RWPE1 (cell line): ENCODE measurements at places on chromosomes 13 and 19.

GRCh38 chr13:23146811-23147625, 33.8 kb upstream of the SGCG start:
- no peak for DNase-seq

DNA sequence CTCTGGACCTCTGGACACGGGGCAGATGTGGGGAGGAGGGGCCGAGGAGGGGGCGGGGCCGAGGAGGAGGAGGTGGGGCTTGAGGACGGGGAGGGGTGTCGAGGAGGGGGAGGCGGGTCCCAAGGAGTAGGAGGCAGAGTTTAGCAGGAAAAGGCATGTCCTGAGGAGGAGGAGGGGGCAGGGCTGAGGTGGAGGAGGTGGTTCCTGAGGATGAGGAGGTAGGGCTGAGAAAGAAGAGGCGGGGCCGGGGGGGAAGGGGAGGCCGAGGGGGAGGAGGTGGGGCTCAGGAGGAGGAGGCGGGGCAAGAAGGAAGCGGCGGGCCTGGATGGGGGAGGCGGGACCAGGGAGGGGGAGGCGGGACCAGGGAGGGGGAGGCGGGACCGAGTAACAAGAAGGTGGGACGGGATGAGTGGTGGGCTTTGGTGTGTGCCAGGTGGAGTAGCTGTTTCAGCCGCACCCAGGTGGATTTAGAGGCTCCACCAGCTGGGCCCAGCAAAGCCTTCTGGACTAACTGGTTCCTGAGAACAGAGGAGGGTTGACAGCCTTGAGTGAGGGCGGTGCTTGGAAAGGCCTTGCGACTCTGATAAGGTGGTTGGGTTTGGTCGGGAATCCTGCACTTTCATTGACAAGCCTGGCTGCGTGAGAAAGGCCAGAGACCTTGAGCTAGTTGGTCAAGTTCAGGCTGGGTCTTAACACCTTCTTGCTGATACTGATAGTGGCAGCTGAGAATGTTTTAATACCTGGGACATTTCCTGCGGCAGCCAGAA, 7.7 kb downstream of the TECR start:
- DNase-seq, result peak; percentile 94

GRCh38 chr13:41668130-41668757, 210.9 kb downstream of the RGCC start:
- DNase-seq, result peak; percentile 65

DNA sequence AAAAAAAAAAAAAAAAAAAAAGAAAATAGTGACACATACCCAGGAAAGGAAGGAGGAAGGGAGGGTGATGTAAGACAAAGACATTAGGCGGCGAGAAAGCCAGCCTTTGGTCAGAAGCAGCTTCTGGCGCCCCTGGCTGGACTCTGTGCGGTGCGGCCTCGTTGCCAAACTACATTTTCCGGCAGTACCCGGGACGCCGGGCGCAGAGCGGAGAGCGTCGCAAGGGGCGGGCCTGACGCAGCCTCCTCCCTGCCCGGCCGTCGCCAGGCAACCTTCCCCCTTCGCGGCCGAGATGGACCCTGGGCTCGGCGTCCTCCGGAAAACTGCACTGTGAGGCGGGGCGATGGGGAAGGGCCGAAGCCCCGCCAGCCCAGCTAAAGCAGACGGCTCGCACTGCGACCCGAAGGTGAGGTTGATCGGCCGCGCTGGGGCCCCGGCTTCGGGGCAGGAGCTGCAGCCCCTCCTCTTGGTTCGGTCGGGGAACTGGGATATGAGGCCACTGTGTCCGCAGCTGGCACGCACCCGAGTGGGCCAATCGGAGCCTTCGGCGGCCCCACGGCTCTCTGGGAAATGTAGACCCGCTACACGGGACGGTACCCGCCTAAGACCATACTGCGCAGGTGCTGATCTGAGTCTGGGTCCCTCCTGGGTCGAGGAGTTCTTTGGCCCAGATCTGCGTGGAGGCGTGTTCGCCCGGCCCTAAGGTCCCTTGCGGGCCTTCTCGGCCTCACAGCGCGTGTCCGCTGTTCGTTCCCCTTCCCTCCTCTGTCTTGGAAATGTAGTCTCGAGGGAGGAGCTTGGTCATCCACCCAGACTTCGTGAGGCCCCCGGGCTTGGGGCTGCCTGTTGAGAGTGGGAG, 2.3 kb upstream of the MZF1 start:
- peak; percentile 83 for DNase-seq

DNA sequence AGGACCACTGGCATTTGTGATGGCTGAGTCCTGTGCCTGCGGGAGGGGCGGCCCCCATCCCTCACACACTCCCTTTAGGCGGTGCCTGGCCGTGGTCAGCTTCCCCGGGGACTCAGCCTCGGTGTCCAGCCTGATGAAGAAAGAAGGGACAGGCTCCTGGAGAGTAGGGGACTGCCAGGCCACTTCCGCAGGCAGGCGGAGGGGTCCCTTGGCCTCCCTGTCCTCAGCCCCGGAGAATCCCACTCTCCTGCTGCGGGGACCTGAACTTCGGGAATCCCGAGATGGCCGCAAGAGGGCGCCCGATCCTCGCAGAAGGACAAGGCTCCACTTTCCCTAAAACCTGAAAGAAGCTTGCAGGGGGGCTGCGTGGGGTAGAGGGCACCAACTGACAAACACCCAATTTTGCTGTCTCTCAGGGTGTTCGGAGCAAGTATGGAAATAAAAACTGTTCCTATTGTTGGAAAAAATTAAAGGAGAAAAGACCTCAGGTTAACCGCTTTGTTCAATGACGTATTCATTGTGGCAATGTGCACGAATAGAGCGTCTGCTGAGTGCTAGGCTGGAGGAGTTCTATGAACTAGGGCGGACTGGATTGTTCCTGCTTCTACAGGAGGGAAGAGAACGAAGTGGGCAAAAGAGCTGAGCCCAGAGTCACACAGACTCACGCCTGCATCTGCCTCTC, 297.3 kb downstream of the ZNF536 start:
- peak; percentile 38 for DNase-seq

DNA sequence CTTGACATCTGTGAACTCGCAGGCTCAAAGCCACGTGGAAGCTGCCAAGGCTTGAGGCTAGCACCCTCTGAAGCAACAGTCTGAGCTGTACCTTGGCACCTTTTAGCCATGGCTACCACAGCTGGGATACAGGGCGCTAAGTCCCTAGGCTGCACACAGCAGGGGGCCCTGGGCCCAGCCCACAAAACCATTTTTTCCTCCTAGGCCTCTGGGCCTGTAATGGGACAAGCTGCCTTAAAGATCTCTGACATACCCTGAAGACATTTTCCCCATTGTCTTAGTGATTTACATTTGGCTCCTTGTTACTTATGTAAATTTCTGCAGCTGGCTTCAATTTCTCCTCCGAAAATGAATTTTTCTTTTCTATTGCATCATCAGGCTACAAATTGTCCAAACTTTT, 455.9 kb downstream of the TDRD3 start:
- DNase-seq, result no peak

DNA sequence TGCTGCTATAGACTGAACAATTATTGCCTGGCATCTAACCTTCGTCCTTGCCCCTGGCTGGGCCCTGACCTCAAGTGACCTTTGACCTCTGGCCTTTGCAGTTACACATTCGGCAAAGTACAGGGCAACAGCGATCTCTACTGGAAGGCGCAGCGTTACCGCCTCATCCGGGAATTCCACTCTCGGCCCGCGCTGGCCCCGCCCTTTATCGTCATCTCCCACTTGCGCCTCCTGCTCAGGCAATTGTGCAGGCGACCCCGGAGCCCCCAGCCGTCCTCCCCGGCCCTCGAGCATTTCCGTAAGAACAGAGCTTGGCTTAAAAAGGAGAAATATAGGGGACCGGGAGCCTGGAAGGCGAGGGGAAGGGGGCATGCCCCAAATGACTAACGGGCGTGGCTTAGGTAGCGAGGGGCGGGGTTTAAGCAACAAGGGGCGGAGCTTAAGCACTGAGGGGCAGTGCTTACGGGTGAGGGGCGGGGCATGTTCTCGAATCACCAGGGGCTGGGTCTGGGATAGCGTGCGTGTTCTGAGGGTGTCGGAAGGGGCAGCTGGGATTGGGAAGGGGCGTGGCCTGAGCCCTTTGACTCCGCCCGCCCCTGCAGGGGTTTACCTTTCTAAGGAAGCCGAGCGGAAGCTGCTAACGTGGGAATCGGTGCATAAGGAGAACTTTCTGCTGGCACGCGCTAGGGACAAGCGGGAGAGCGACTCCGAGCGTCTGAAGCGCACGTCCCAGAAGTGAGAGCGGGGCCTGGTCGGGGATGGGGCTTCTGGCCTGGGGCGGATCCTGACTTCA, 52.7 kb downstream of the TRPM4 start:
- DNase-seq, result peak; percentile 29

DNA sequence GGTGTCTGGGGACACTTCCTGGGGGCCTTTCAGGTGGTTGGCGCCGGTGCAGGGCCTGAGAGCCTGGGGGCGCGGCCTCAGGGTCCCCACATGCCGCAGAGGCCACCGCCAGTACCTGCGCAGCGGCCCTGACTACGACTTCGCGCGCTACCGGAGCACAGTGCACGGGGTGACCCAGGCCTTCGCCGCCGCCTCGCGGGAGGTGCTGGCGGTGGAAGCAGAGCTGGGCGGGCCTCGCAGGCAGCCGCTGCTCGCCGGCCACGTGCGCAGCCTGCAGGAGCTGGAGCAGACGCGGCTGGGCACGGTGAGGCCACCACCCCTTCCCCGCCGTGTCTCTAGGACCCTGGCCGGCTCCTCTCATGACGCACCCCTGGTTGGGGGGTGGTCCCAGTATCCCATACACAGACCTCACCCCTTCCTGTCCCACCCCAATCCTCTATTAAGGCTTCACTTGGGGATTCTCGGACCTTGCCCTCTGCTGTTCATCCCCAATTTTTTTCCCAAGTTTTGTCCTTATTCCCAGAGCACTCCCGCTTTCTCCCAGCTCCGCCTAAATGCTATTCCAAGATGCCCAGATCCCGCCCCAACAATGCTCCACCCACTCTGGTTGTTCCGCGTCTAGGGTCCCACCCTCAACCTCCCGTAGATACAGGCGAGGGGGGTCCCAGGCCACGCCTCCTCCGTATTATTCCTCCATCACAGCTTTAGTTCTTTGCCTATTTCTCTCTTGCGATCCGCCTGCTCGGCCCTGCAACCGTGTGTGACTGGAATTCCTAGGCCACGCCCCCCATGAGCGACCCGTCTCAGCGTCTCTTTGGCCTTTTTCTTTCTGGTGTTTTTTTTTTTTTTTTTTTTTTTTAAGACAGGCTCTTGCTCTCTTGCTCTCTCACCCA, 1.0 kb downstream of the REX1BD start:
- peak; percentile 58 for DNase-seq

DNA sequence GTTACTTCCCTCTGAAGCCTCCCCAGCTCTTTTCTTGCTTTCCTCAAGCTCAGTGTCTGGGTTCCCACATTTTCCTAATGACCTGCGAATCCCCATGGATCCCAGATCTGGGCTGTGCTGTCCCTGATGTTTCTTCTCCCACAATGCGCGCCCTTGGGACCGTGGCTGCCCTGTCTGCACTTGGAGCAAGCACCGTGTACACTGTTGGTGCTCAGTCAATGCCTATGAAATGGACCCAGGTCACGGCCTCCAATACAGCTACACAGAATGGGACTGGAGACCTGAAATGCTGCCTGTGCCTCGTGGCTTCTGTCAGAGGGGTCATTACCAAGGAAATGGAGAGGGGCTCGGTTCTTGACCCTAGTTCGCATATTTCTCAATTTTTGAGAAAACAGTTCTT, 160.1 kb upstream of the SOX1 start:
- DNase-seq, result no peak

- no peak for DNase-seq
These were observed 24.0 kb downstream of the FGF9 start for GRCh38 chr13:21694831-21695230.

DNA sequence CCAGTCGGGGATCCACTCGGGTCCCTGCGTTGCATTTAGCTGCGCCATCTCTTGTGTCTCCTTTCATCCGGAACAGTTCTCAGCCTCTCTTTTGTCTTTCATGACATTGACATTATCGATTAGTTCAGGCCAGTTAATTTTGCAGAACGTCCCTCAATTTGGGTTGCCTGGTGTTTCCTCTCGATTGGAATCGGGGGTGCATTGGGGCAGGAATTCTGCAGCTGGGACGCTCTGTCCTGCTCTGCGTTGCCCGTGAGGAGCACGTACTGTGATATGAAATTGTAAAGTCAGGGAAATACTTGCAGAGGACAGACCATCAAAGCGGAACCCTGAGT, 22.4 kb downstream of the MARK4 start:
- DNase-seq, result no peak

GRCh38 chr13:113329656-113330312, 32.7 kb downstream of the LAMP1 start:
- DNase-seq, result no peak

- DNase-seq, result peak; percentile 8
These were observed 1003.2 kb upstream of the PCDH20 start for GRCh38 chr13:62418872-62419271.

DNA sequence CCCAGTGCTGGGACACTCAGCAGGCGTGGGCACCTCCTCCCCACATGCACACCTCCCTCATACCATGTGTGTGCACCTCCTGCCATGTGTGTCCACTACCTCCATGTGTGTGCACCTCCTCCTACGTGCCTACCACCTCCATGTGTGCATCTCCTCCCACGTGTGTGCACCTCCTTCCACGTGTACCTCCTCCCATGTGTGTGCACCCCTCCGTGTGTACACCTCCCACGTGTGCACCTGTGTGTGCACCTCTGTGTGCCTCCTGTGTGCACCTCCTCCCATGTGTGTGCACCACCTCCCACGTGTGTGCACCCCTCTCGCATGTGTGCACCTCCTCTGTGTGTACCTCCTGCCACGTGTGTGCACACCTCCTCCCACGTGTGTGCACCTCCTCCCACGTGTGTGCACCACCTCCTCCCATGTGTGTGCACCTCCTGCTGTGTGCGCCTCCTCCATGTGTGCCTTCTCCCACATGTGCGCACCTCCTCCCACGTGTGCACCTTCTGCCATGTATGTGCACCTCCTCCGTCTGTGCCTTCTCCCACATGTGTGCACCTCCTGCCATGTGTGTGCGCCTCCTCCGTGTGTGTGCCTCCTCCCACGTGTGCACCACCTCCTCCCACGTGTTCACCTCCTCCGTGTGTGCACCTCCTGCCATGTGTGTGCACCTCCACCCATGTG, 6.1 kb upstream of the C13orf46 start:
- DNase-seq, result no peak

DNA sequence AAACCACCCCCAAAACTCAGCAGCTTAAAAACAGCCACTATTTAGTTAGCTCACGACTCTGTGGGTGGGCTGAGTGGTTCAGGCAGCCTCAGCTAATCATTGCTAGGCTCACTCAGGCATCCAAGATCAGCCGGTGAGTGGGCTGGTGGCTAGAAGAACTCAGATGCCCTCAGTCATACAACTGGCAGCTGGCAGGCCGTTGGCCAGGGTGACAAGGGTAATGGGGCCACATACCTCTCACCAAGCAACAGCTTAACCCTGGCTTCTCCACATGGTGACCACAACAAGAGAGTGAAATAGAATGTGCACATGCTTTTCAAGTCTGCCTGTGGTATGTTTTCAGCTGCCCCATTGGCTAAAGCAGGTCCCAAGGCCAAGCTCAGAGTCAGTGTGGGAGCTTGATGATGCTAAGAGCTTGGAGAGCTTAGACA, 435.4 kb upstream of the TSHZ3 start:
- no peak for DNase-seq

DNA sequence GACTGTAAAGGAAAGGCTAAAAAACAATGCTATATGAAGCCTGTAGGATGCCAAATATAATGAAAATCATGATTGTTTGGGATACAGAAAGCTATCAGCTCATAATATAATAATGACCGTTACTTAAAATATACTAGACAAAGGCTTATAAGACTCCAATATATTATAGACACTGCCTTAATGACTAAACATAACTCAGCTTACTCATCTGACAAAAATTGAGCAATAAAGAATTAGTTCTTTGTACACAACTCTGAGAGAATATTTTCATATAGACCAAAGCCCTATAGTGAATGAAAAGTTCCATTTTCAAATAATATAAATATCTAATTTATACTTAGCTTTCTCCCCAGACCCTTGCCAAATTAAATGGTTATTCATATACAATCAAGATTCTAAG, 283.3 kb downstream of the DIAPH3 start:
- DNase-seq, result no peak
